PC-9 (cell line): ENCODE measurements at places on chromosomes 2 and 18.

DNA sequence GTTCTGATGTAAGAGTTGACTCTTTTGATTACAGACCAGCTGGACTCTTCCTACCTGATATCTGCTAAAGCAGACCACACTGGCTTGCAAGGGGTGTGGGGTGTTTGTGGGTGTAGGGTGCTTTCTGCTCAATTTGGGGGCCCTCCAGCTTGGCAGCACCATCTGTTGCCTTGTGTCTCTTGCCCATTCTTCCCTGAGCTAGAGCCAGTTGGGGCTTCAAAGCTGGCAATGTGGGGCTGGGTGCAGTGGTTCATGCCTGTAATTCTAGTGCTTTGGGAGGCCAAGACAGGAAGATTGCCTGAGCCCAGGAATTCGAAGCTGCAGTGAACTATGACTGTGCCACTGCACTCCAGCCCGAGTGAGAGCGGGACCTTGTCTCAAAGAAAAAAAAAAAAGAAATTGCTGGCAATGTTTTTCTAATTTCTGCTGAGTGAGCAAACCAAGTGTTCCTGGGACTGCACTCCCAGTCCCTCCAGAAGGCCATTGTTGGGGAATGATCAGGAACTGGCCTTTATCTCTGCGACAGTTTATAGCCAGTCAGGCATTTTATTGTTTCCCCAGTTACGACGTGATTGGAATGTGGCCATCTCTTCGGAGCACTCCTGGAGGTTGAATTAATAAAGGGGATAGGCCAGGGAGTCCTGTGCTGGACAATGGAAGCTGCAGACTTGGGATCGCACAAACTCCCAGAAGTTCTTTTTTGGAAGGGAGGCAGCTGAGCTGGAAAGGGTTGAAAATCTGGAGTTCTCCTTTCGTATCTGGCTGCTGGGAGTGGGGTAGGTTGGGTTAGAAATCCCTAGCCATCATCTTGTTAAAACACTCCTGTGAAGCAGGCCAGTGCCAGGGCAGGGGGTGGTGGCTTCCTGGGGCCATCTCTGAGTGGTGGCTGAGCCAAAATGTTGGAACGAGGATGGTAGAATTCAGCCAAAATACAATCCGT lies 57.2 kb downstream of the LIPG start:
- H3K4me1 ChIP-seq: peaks cover 7% of the 10 kb centered on the region
- DNase-seq: no peak
- no peak overlapping the region for H3K4me3 ChIP-seq
- H3K27ac ChIP-seq: no peak overlapping the region
- H3K36me3 ChIP-seq: no peaks in the 10 kb centered on the region

DNA sequence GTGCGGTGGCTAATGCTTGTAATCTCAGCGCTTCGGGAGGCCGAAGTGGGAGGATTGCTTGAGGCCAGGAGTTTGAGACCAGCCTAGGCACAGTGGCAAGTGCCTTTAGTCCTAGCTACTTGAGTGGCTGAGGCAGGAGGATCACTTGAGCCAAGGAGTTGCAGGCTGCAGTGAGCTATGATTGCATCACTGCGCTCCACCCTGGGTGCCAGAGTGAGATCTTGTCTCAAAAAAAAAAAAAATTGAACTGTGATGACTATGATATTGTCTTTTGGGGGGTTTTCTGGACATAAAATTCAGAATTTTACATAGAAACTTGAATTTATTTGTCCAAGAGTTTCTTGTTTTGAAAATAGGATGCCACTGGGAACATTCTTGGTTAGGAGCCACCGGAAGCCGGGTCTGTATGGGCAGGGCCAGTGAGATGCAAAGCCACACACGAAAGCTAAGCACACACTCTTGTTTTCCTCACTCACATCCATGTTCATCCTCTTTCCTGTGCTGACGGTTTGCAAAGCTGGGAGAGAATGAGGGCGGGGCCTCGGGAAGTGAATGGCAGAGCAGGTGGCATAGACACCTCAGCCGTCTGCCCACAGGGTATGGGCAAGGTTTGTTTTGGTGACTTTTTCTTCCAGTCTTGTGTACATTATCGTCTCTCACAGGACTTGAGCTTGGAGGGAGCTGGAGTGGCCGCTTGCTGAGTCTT lies 12.6 kb downstream of the AGAP1 start:
- no peak for DNase-seq
- no peak overlapping the region for H3K27ac ChIP-seq
- no peaks in the 10 kb centered on the region for H3K36me3 ChIP-seq
- H3K4me1 ChIP-seq: peaks cover 38% of the 10 kb centered on the region
- no peaks in the 10 kb centered on the region for H3K27me3 ChIP-seq

DNA sequence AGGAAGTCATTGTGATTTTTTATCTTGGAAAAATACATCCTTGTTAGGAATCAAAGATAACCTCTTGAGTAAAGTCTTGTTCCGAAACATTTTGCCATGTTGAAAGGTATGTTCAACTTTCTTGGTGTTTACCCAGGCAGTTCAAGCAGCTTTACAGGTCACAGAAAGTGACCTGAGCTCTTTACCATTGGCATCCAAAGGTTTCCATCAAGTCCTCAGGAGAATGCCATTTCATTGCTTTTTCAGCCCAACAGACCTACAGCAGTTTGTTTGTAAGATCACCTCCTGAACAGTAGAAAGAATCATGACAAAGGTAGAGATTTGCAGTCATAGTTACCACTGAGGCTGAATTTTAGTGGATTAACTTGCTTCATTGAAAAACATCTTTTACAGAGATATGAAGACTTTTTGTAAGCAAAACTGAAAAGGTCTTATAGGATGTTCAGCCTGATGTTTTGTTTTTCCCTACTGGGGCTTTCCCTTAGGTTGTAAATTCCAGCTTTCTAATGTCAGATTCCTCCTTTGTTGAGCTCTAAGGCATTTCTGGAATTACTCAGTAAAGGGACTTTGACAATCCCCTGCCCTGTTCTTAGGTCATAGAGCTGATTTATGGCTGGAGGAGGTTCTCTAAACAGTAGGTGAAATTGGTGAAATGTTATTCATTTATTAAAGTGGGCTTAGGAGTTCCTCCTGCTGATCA lies 236.8 kb upstream of the RBMS1 start:
- H3K4me1 ChIP-seq: no peaks in the 10 kb centered on the region
- no peak overlapping the region for H3K4me3 ChIP-seq

DNA sequence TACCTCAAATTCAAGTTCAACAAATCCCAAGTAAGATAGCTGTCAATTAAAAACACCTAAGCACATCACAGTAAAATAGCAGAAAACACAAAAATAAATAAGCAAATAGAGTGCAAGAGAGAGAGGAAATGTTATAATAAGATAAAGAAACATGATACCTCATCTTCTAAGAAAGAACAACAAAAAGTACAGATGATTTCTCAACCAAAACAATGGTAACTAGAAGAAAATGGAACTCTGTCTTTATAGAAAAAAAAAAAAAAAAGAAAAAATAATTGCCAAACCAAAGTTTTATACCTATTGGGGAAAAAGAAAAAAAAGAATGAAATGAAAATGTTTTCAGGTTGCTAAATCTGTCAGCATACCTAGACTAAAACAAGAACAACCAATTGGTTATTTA lies 1253.5 kb upstream of the CDH2 start:
- no peaks in the 10 kb centered on the region for H3K4me1 ChIP-seq
- H3K27ac ChIP-seq: no peak overlapping the region
- no peaks in the 10 kb centered on the region for H3K27me3 ChIP-seq
- no peaks in the 10 kb centered on the region for H3K36me3 ChIP-seq

GRCh38 chr2:151230627-151231140 lies 31.0 kb downstream of the RBM43 start:
- no peak overlapping the region for H3K4me3 ChIP-seq
- no peak overlapping the region for H3K27ac ChIP-seq
- H3K36me3 ChIP-seq: no peaks in the 10 kb centered on the region
- H3K27me3 ChIP-seq: no peaks in the 10 kb centered on the region
- no peak for DNase-seq
- no peaks in the 10 kb centered on the region for H3K4me1 ChIP-seq

GRCh38 chr18:57579934-57580333 lies 6.6 kb downstream of the FECH start:
- no peak for DNase-seq
- H3K27ac ChIP-seq: no peak overlapping the region
- peaks cover 9% of the 10 kb centered on the region for H3K4me1 ChIP-seq
- H3K4me3 ChIP-seq: no peak overlapping the region
- peaks cover 31% of the 10 kb centered on the region for H3K36me3 ChIP-seq

DNA sequence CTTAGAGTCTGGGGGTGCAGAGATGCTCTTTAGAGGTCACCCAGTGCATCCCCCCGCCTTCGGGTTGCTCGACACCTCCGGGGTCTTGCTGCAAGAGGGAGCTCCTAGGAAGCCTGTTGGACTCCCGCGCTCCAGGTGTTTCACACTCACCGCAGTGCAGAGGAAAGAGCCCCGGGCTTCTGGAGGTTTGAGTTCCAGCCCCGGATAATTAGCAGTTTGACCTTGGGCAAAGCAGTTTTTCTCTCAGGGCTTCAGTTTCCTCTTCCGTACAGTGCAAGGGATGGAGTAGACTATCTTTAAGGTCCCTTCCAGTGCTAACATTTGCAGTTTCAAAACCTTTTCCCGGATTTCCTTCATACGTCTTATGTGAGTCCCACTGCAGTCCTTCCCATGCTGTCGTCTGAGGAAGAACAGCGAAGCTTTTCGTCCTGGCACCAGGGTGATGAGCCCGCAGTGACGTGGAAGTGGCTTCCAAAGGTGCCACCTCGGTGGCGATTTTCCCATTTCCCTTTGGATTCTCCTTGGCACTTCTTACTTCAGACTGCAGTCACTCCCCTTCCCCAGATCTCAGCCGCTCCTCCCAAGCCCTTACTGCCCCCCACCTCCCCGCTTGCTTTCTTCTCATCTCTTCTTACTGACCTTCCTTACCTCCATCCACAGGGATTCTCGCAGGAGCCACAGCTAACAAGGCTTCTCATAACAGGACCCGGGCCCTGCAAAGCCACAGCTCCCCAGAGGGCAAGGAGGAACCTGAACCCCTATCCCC lies 585 bp downstream of the PNKD start:
- H3K4me3 ChIP-seq: peak overlapping the region; percentile 91
- peaks cover 18% of the 10 kb centered on the region for H3K36me3 ChIP-seq
- no peaks in the 10 kb centered on the region for H3K27me3 ChIP-seq

DNA sequence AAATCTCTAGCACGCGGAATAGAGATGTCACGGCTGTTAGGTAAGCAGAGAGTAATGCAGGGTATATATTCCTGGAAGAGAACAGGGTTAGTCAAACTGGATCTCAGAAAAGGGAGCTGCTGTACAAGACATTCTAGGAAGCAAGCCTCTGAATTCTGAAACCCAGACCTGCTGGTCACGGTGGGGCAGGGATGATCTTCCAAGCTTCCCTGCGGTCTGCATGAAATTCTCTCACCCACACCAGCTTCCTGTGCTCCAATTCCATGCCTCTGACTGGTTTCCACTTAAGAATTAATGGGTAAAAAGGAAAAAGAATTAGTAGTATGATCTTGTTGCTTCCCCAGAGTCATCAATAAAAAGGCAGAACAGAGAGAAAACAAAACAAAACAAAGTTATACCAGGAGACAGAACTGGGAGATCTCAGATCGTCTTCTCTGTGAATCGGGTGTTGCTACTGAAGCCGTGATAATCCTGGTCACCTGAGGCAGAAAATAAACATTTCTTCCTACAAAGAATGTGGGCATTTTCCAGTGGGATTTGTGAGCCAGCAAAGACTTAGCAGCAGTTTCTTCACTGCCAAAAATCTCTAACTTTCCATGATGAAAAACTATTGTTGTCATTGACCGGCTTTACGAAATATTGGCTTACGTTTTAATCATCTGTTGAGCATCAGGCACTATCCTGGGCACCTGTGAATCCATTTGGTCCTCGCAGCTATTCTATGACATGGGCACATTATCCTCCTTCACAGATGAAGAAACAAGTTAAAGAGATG lies 5.3 kb upstream of the CYP27C1 start:
- no peak overlapping the region for H3K4me3 ChIP-seq
- no peak for DNase-seq
- no peaks in the 10 kb centered on the region for H3K27me3 ChIP-seq
- no peak overlapping the region for H3K27ac ChIP-seq
- no peaks in the 10 kb centered on the region for H3K36me3 ChIP-seq

DNA sequence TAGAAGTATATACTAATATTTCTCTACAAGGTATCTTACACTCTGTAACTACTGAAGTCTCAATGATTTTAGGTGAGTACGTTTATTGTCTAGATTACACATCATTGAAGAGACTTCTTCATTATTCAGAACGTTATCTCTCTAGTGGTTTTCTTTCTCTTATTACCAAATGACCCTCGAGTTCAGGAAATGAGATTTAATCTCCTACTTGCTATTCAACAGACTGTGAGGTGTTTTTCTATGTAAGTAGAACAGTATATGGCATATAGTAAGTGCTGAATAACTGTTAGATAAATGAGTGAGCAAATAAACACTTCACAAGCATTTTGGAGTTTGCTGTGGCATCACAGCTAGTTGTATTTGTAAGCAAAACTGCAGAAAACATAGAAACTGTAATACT lies 947.2 kb upstream of the SLC39A10 start:
- H3K4me3 ChIP-seq: no peak overlapping the region
- DNase-seq: no peak
- H3K27ac ChIP-seq: no peak overlapping the region
- H3K4me1 ChIP-seq: no peaks in the 10 kb centered on the region
- no peaks in the 10 kb centered on the region for H3K27me3 ChIP-seq

- no peaks in the 10 kb centered on the region for H3K27me3 ChIP-seq
- peaks cover 63% of the 10 kb centered on the region for H3K4me1 ChIP-seq
These were observed 26.9 kb upstream of the ASAP2 start for GRCh38 chr2:9179572-9180201.

DNA sequence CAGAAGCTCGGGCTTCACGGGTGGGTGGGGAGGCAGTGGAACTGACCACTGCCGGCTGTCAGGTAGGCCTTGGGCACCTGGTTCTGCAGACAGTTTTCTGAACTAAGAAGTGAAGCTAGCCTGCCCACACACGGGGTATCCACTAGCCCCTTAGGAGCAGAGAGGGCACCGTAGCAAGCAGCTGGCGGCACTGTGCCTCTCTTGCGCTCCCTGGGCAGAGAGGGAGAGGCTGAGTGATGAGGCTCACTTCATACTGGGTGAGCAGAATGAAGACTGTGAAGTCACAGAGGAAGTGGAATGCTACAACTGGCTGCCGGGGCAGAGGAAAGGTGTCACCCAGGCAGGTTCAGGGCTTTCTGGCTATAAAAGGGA lies 753 bp downstream of the ITPRIPL1 start:
- no peak overlapping the region for H3K27ac ChIP-seq
- DNase-seq: no peak
- H3K36me3 ChIP-seq: no peaks in the 10 kb centered on the region
- H3K4me1 ChIP-seq: peaks cover 29% of the 10 kb centered on the region

- H3K4me1 ChIP-seq: 0 out of 2 replicates have a peak, but pooled peaks cover 7% of the 10 kb centered on the region
- no peaks in the 10 kb centered on the region for H3K27me3 ChIP-seq
- H3K4me3 ChIP-seq: no peak overlapping the region
- no peak for DNase-seq
- H3K36me3 ChIP-seq: no peaks in the 10 kb centered on the region
These were observed 56.1 kb downstream of the LCLAT1 start for GRCh38 chr2:30503007-30503694.

- H3K4me1 ChIP-seq: no peaks in the 10 kb centered on the region
- no peak overlapping the region for H3K4me3 ChIP-seq
- H3K36me3 ChIP-seq: no peaks in the 10 kb centered on the region
- peaks cover 75% of the 10 kb centered on the region for H3K27me3 ChIP-seq
- H3K27ac ChIP-seq: no peak overlapping the region
These were observed 251.9 kb downstream of the EIPR1 start for GRCh38 chr2:3125761-3126130.

GRCh38 chr2:61177727-61178549 lies 15.9 kb downstream of the C2orf74 start:
- H3K27ac ChIP-seq: peak overlapping the region; percentile 89
- H3K27me3 ChIP-seq: no peaks in the 10 kb centered on the region
- H3K36me3 ChIP-seq: peaks cover 34% of the 10 kb centered on the region
- no peak for DNase-seq
- peaks cover 29% of the 10 kb centered on the region for H3K4me1 ChIP-seq
- H3K4me3 ChIP-seq: peak overlapping the region; percentile 62

- no peak for DNase-seq
- H3K27ac ChIP-seq: no peak overlapping the region
- H3K4me1 ChIP-seq: no peaks in the 10 kb centered on the region
- no peaks in the 10 kb centered on the region for H3K36me3 ChIP-seq
- no peaks in the 10 kb centered on the region; the same call in 1 of the 2 replicates for H3K27me3 ChIP-seq
These were observed 57.9 kb downstream of the TNS1 start for GRCh38 chr2:217944923-217945322.
